ENCODE measurements at places on chromosomes 6 and 20.

DNA sequence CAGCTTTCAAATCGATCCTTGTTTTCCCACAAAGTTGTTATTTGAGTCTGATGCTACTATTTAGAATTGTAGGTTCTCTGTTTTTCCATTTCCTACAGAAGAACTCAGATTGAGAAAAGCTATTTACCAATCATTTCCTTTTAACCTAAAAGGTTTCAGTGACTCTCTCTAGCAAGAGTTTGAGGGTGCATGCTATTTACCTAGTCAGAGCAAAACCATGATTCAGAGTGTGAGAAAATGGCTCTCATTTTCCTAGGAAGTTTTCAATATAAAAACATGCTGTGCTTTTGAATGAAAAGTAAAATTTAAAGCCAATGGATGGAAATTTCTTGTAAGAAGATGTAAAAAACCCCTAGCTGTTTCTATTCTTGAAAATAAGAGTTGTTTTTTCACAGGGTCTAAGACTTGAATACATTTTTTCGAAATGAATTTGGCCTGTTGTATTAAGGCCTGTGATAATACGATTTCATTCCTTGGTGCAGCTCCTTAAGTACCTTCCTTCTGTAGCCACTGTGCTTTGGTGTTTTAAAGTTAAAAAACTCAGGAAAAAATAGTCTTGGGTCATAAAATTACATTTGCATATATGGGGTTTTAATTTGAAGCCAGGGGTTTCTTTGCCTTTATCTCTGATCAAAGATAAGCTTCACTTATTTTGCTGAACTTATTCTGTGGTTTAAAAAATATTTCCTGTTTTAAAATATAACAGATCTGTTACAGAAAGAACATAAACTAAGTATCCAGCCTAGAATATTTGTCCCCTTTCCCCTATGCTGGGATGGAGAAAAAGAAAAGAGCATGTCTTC, 18.0 kb upstream of the RSPH3 start:
- no peak for DNase-seq

DNA sequence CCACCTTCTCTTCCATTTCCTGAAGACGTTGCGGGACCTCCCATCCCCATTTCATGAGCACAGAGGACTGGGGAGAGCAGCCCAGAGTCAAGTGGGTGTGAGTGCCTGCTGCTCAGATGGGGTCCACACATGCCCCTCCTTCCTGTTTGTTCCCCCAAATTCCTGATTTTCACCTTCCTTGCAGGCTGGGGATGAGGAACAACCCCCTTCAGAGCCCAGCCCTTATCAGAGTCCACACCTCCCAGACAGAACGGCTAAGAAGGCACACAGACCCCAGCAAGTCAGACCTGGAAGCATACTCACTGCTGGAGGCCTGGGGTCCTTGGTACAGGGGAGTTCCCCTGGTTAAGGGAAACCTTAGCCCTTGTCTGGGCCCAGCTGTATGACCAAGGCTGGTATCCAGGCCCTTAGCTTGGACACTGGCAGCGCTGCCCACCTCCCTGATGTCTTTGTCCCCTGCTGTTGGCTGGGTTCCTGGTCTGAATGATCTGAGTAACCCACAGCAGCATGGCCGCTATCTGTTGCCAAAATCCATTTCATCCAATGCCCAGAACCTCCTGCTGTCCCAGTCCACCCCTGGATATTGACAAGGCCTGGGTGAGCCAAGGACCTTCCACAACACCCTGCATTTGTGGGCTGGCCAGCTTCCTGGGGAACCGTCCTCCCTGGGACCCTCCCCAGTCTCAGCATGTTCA, 230.9 kb downstream of the SYNDIG1 start:
- DNase-seq = no peak

- peak; percentile 47 for DNase-seq
Observed at GRCh38 chr20:12925210-12925755, 83.5 kb upstream of the SPTLC3 start.

DNA sequence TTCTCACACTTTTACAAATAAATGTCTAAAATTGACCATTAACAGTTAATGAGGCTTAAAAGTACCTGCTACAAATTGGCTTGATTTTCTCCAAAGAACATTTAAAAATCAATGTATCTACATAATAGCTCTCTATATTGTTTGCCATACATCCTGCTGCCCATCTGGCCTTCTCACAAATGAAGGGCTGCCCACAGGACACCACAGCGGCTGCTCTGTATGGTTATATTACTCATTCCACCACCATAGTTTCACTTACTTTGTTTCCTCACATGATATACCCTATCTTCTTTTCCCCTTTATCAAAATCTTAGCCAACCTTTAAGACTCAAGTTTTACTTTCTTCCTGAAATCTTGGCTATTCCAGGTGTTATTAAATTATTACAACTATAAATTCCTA, 407.7 kb upstream of the HTR1E start:
- DNase-seq = no peak

GRCh38 chr20:41223112-41223511, 85.8 kb downstream of the PLCG1 start:
- no peak for DNase-seq

DNA sequence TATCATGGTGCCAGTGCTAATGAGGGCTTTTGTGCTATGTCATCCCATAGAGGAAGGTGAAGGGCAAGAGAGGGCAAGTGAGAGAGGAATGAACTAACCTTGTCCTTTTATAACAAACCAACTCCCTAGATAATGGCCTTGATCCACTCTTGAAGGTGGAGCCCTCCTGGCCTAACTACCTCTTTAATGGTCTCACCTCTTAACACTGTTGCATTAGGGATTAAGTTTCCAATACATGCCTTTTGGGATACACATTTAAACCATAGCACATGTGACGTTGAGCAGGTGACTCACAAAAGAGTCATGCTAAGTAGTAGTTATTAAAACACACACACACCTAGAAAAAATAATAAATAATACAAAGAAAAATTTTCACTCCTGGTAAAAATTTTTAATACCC, 36.9 kb downstream of the CCN2 start:
- no peak for DNase-seq

- no peak for DNase-seq
Observed at GRCh38 chr6:111173341-111173740, 86.0 kb downstream of the SLC16A10 start.

- DNase-seq = no peak
Observed at GRCh38 chr20:59448196-59448595, 147.8 kb downstream of the EDN3 start.

Measured in germinal center (tissue), 1 donor.